ENCODE measurements at places on chromosomes 1 and 21.

DNA sequence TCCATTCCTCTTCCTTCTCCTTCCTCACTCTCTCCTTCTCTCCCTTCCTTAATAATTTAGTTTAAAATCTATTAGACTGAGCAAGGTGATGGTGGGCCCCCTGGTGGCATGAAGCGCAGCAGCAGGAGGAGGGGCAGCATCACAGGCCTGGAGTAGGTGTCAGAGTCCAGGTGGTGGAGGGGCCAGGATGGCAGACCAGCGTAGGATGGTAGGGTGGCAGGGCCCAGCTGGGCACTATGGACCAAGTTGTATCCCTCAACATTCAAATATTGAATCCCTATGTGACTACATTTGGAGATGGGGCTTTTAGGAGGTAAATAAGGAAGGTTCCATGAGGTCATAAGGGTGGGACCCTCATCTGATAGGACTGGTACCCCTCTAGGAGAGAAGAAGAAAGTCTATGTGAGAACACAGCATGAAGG lies 61.0 kb downstream of the WDR4 start:
- no peak for DNase-seq

GRCh38 chr21:37532868-37533780 lies 166.6 kb downstream of the DYRK1A start:
- no peak for DNase-seq

DNA sequence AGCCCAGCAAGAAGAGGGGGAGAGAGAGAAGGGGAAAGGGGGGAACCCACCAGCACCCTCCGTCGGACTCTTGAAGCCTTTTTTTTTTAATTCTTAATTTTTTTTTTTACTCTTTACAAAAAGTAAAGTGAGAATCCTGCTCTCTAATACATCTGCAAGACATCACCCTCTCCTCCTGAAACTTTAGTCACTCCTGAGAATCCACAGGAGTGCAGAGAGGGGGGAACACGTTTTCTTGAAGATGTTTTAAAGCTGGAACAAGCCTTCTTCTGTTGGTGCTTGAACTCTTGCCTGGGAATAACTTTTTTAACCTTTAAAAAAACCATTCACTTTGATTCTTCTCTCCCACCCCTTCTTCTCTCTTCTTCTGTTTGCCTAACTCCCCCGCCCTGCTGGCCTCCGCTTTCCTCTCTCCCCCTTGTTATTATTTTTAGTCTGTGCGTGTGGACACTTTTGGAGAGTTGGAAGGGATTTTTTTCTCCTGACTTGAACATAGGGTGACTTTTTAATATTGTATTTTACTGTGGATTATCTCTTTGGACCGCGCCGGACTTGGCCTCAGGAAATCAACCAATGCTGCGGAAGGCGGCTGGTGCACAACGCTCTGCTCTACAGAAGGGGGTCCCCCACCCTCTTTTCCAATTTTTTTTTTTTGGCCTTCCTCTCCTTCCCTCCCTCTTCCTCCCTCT lies 383 bp upstream of the PRRX1 start:
- DNase-seq: no peak

GRCh38 chr21:42735061-42735460 lies 81.6 kb downstream of the PDE9A start:
- DNase-seq: no peak

GRCh38 chr1:186234976-186235686 lies 139.9 kb downstream of the TPR start:
- no peak for DNase-seq

DNA sequence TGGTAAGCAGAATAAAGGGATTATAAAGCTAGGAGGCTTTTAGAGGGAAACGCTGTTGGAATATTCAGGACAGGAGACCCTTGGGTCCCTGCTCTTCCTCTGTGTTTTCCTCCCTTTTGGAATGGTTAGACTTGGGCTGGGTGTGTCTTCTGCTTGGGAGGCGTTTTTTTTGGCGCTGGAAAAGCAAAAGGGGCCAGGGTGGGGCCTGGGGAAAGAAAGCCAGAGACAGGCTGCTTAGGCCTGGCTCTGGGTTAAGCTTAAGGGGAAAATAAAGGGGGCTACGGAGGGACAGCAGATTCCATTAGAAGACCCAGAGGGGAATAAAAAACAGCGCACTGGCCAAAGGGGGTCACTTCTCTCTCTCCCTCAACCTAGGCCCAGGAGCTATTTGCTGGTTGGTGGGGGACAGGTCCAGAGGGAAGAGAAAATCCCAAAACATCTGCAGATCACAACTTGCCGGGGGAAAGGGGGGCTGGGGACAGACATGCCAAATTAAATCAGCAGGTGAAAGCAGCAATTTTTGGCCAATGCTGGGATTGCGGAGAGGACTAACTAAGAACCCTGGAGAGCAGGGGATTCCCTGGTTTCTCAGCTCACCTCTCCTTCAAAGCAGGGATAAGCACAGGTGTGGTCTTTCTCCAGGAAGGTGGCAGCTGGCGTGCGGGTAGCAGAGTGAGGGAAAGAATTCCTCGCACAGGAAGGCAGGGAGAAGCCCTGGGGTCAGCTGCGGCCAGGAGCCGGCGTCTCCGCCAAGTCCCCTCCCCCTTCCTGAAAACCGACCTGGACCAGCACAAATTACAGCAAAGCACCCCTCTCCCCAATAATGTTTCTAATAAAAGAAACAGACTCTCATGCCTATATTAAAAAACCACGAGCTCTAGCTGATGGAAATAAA lies 82.2 kb upstream of the AK4 start:
- no peak for DNase-seq

DNA sequence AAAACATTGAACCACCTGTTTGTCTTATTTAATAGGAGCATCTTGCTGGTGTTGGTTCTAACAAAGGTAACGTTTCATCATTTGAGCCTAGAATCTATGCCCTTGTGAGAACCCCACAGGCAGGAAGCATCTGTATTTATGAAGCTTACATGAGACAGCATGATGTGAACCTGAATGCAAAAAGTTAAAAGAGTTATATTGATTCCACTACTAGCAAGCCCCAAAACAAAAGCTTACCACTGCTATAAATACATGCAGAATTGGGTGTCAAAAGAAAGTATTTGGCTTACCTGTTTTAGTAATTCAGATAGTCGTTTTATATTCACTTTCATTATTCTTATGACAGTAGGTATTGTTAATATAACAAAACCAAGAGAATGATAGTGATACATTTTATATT lies 301.2 kb upstream of the ADGRL2 start:
- DNase-seq: no peak

DNA sequence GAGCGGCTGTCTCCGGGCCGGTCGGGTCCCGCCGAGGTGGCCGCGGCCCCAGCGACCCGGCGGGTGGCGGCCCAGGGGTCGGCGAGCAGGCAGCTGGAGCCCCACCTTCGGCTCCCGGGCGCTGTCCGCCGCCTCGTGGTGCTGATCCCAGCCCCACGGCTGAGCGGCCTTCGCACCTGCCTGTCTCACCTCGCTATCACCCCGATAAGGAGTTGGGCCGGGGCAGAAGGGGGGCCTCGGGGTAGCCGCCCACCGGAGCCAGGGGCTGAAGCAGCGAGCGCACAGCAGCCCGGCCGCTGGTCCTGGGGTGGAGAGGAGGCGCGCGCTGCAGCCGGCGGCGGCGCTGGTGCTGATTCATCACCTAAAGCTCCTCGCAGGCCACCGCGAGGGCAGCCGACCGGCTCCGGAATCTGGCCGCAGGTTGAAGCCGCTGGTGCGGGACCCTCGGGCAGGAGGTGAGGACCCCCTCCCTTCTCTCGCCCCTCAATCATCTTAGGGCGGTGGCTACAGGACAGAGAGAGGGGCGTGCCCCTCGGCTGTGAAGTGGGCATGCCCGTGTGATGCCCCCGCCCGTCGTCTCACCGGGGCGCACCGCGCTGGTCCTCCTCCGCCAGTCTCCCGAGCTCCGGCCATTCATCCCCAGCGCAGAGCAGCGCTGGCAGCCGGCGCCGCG lies 575 bp downstream of the TRIM67 start:
- DNase-seq: no peak

DNA sequence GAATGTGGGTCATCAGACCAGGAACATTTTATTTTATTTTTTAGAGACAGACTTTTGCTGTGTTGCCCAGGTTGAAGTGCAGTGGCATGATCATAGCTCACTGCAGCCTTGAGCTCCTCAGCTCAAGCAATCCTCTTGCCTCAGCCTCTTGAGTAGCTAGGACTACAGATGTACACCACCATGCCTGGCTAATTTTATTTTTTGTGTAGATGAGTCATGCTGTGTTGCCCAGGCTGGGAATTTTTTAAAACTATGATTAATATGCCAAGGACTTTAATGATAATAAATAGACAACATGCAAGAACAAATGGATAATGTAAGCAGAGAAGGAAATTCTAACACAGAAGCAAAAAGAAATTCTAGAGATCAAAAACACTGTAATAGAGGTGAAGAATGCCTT lies 142.4 kb downstream of the AK5 start:
- no peak for DNase-seq

DNA sequence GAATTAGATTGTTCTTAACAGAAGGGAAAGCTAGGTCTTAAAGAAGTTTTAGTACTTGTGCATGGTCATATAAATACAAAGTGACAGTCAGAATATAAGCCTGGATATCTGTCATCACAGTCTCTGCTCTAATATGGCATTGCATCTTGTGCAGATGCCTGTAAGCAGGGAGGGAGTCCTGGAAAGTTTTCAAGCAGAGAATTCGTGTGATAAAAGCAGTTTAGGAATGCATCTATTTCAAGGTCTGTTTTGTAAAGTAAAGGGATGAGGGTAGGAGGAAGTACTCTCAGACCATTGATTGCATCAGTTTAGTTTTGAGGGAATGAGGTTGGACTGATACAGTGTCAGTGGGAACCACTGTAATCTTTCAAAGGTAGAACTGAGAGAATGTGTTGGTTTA lies 30.6 kb downstream of the IARS2 start:
- no peak for DNase-seq

DNA sequence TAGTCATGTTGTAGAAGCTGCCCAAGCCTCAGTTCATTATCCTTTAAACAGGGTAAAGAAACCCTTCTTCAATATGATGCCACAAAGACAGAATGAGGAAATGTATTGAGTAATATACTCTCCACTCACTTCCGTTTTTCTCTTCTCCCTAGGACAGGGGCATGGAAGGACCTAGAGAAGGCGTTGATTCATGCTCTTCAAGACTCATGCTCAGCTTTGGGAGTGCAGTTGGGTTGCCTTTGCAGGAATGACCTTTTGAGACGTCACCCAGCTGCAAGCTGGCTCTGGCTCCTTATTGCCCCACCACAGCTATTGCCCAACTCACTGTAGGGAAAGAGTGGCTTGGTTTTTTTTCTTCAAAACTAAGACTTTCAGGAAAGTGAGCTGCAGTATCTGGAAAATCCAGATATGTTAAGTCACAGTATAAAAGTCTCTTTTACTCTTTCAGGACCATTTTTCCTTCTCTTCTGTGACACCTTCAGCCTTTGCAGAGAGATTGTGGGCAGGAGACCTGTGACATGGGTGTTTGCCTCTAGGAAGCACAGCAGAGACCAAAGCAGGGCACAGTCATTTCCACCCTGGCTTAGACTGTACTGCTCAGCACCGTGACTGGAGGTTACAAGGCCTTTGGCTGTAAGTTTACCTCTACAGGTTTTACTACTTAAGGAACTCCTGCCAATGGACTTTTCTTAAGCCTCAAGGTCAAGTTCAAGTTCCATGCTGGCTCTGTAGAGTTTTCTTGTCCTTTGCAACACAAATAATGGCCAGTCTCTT lies 39.5 kb downstream of the XCL2 start:
- DNase-seq: no peak

DNA sequence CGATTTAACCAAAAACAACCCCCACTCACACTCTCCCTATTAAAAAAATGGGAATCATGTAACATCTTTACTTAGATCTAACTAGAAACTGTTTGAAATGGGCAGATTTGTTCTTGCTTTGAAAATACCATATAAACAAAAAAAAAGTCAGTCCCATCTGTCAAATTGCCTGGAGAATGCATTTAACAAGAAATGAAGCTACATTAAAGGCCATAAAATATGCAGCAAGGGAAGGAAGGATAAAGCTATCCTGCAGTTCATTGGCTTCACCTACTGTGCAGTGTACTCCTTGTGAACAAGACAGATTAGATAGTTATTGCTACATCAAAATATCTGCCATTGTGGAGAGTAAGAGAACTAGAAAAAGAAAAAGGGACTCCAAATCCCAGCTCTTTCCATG lies 160.5 kb downstream of the LRRC7 start:
- DNase-seq: no peak

DNA sequence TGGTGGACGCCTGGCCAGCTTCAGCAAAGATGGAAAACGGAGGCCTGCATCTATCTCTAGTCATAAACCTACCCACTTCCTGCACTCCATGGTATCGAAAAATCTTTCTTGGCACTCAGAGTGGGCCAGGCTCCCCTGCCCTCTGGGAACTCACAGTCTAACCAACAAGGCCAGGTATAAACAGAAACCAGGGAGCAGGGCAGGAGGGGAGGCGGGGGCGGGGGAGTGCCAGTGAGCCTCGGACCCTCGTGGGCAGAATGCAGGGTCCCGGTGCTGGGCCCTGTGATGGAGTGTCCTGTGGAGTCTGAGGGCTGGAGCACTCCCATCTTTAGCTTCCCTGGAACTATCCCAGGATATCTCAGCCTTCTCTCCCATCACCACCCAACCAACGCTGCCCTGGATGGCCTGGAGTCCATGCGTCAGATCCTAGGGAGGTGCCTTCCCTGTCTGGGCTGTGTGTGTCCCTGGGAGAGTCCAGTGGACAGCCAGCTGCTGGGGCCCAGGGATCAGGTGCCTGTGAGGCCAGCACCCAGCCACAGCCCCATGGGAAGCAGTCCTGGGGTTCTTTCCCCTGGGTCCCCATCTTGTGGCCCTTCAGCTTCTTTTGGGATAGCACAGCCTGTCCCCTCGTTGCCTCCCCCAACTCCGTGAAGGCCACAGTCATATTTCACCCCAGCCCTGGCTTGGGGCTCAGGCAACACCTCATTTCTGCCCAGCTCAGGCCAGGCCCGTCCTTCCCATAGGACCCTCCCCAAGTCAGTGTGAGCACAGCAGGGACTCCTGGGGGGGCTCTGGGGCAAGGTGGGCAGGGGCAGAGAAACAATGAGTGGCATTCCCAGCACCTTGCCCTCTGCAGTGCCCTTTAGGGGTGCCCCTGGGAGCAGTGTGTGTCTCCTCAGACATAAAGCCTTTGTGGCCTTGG lies 1.1 kb upstream of the EPS8L3 start:
- no peak for DNase-seq

DNA sequence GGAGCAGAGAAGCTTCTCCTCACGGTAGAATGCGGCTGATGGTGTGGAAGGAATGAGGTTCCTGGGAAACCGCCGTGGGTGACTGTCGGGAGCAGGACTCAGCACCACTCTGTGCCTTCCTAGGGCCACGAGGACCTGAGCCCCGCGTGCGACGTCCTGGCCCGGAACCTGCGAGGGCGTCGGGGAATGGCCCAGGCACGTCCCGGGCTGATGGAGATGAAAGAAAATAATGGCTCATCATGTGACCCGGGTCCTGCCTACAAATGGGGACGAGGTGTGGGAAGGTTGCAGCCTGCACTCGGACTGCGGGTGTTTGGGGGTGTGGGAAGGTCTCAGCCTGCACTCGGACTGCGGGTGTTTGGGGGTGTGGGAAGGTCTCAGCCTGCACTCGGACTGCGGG lies 25.1 kb upstream of the TTLL10 start:
- DNase-seq: no peak

DNA sequence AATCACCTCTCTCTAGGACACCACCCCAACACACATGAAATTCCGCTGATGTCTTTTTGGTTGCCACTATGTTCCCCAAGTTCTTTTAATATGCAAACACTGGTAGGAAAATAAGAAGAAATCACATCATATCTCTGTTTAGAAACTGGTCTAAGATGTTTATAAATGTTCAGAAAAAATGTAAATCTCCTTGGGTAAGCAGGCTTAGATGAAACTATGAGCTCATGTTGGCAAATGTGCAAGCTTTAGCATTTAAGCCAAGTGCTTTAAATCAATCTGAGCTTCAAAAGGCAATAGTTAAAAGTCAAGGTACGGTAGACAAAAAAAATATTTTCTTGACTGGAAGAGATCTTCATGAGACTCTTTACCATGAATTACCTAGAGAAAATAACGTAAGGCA lies 25.2 kb upstream of the SLAMF9 start:
- DNase-seq: no peak

All from NCI-H187 (cell line).